ENCODE measurements at places on chromosomes 1 and 21. TPM values are rescaled to one million over a fixed set of nuclear protein-coding genes. Genes with fewer than 3 reads are reported as not detected.

The EXO5 gene
- 5.5 TPM for total RNA-seq

The MUTYH gene
- 22.3 TPM for total RNA-seq

The PPM1J gene
- 1.3 TPM for total RNA-seq

The CCDC185 gene
- 0.17 TPM for total RNA-seq

The FMO5 gene
- total RNA-seq, result 1.3 TPM

The PBXIP1 gene
- 109 TPM for total RNA-seq

The NUAK2 gene
- total RNA-seq, result 2.8 TPM

The PTAFR gene
- total RNA-seq, result 0.15 TPM

The HNRNPU gene
- total RNA-seq, result 245 TPM

The OPN3 gene
- total RNA-seq, result 11.1 TPM

The HPDL gene
- total RNA-seq, result 0.73 TPM

The KRTAP11-1 gene
- not detected for total RNA-seq
